Natural killer cell (primary cell): ENCODE measurements at places on chromosomes 11 and 22. TPM values are rescaled to one million over a fixed set of nuclear protein-coding genes. Genes with fewer than 3 reads are reported as not detected.

Gene TMEM121B
- total RNA-seq, result not detected

DNA sequence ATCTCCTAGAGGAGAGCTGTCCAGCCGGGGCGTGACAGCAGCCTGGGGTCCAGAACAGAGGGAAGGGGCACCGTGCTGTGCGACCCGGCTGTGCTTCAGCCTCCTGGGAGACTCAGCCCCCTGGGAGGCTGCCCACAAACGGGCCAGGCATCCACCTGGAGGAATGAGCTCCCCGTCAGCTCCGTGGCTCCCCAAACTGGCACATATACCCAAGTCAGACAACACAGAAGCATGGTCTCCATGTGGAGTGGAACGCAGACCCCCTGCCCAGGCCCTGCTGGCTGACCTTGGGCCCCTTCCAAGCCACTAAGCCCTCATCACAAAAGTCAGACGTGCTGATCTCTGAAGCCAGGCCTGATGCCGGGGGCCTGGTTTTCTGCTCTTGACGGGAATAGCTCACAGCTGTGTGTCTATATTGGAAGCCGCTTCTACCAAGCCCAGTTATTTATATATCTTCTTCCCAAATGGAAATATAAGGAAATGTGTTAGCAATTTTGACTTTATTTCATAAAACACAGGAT is 91.7 kb downstream of the BRD1 start:
- no peaks in the 10 kb centered on the region for H3K27me3 ChIP-seq
- no peak overlapping the region for H3K27ac ChIP-seq
- DNase-seq, result no peak
- no peak overlapping the region for H3K4me3 ChIP-seq
- peaks cover 7% of the 10 kb centered on the region for H3K4me1 ChIP-seq

GRCh38 chr22:31230871-31231621 is 18.9 kb downstream of the LIMK2 start:
- H3K27me3 ChIP-seq, result no peaks in the 10 kb centered on the region
- H3K4me3 ChIP-seq, result no peak overlapping the region
- peaks cover 3% of the 10 kb centered on the region for H3K36me3 ChIP-seq

- H3K4me3 ChIP-seq, result no peak overlapping the region
- DNase-seq, result no peak
- peaks cover 2% of the 10 kb centered on the region for H3K27me3 ChIP-seq
- H3K36me3 ChIP-seq, result no peaks in the 10 kb centered on the region
- peaks cover 14% of the 10 kb centered on the region for H3K4me1 ChIP-seq
- no peak overlapping the region for H3K27ac ChIP-seq
Measured at GRCh38 chr11:65699306-65699705, 12.7 kb upstream of the KAT5 start.

- DNase-seq, result no peak
- no peaks in the 10 kb centered on the region for H3K4me1 ChIP-seq
- no peak overlapping the region for H3K27ac ChIP-seq
- H3K36me3 ChIP-seq, result no peaks in the 10 kb centered on the region
- no peak overlapping the region for H3K4me3 ChIP-seq
- H3K27me3 ChIP-seq, result no peaks in the 10 kb centered on the region
Measured at GRCh38 chr11:87284306-87284705, 246.6 kb downstream of the TMEM135 start.
